ENCODE measurements at places on chromosomes 4 and X.

GRCh38 chrX:118751950-118752783, 24.8 kb downstream of the IL13RA1 start:
- no peak for DNase-seq

GRCh38 chr4:3864742-3865721, 98.8 kb downstream of the ADRA2C start:
- no peak for DNase-seq

GRCh38 chr4:120693816-120694215, 228.7 kb downstream of the PRDM5 start:
- no peak for DNase-seq

DNA sequence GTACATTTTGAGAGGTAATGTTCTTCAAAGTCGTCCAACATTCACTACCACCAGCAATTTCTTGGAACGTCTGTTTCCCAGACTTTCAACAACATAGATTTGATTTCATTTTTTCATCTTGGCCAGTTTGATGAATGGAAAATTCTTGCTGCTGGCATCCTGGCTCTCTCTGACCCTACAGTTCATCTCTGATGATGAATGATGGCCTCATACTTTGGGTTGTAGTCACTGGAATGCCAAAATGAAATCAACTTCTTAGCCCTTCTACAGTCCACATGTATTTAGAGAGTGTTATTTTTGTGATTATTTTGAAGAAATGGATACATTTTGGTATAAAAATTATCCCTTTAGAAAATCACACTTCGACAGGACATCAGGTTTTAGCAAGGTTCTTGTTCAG, 8.8 kb downstream of the CHST7 start:
- no peak for DNase-seq

- no peak for DNase-seq
Observed at GRCh38 chr4:72352711-72353110, 216.3 kb downstream of the ADAMTS3 start.

- no peak for DNase-seq
Observed at GRCh38 chr4:112302320-112303274, 5.4 kb downstream of the ALPK1 start.

DNA sequence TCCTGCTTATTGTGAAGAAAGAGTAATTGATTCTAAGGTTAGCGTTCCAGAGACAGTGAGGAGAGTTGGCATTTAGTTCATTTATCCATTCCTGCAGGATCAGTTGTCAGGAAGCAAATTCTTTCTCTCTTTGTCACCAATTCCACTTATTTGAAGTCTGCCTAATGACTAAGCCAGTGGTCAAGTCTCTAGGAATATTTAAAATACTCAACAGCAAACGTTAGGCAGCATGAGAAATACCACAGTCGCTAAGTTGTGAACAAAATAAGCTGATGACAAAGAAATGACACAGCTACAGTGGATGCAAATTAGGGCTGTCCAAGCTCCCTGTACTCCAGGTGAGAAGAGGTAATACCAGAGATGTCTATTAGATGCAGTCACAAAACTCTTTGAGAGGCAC, 6.6 kb upstream of the MAGEB17 start:
- no peak for DNase-seq

DNA sequence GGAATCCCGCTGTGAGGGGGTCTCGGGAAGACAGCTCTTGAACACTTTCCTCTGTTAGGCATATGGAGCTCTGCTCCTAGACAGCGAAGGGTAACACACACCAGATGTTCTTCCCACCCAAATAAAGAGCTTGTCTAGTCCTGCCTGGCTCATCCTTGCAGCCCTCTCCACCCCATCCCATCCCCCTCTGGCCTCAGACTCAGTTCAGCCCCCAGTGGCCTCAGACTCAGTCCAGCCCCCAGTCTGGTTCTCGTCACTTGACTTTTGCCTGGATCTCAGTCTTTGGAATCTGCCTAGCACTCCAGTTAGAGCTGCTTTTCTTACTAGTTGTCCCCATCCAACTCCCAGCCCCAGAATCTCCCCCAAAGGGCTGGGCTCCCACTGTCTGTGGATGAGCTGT, 14.9 kb downstream of the RAB33A start:
- no peak for DNase-seq

GRCh38 chr4:124686279-124686678, 26.3 kb downstream of the ANKRD50 start:
- no peak for DNase-seq
